Muscle of leg (tissue), 16 donors: ENCODE measurements at places on chromosomes 3 and 15. TPM values are rescaled to one million over a fixed set of nuclear protein-coding genes. Genes with fewer than 3 reads are reported as not detected.

Gene SPESP1
- total RNA-seq, result 2.7 TPM

Gene LSAMP
- total RNA-seq, result 9.8 TPM

Gene C2CD4B
- total RNA-seq, result 4.8 TPM

Gene DNASE1L3
- total RNA-seq, result 0.89 TPM

Gene LRRIQ4
- 0.09 TPM for total RNA-seq

Gene MGLL
- 18.1 TPM for total RNA-seq

Gene SPRED1
- total RNA-seq, result 33.5 TPM

Gene PRRT3
- 0.75 TPM for total RNA-seq

Gene AADAC
- 0.35 TPM for total RNA-seq

Gene EFHB
- 0.89 TPM for total RNA-seq

Gene ASB14
- total RNA-seq, result 0.18 TPM

Gene XYLB
- total RNA-seq, result 3.3 TPM

Gene MANF
- total RNA-seq, result 62.6 TPM

Gene CYP1A2
- total RNA-seq, result not detected

Gene TNFSF10
- 11.3 TPM for total RNA-seq

Gene SHC4
- 2.0 TPM for total RNA-seq

Gene ROPN1B
- not detected for total RNA-seq

Gene RBM6
- 58.9 TPM for total RNA-seq

Gene CCR5
- total RNA-seq, result 0.13 TPM

Gene DIPK2A
- total RNA-seq, result 16.3 TPM

Gene IVD
- 30.5 TPM for total RNA-seq

Gene TMC3
- 0.04 TPM for total RNA-seq

Gene RGMA
- total RNA-seq, result 16.4 TPM

Gene GOLGA6D
- total RNA-seq, result 0.09 TPM

Gene MRPL3
- 84.5 TPM for total RNA-seq

Gene AGTR1
- total RNA-seq, result 23.7 TPM

Gene RETNLB
- total RNA-seq, result not detected
